ENCODE measurements at places on chromosomes 4 and X.
A peak's percentile ranks its signal among the peaks of the same experiment; 100 is the strongest.

DNA sequence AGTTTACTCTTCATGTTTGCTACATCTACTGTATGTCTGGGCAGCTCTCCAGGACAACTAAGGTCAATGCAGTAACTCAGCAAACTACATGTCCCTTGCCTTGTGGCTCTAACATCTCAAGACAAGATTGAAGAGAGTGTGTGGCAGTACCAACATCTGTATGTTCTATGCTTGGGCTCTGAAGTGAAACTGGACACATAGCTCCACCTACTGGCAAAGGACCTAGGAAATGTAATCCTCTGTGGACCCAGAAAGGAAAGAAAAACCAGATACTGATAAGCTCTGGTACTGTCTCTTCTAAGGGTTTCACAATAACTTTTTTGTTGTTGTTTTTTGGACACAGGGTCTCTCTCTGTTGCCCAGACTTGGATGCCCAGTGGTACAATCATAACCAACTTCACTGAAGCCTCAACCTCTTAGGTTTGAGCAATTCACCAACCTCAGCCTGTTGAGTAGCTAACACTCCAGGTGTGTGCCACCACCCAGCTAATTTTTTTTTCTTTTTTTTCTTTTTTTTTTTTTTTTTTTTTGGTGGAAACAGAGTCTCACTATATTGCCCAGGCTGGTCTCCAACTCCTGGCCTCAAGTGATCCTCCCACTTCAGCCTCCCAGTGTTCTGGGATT lies 64.1 kb downstream of the QDPR start:
- DNase-seq: peak; percentile 76

GRCh38 chr4:71841336-71841735 lies 57.5 kb upstream of the GC start:
- no peak for DNase-seq

DNA sequence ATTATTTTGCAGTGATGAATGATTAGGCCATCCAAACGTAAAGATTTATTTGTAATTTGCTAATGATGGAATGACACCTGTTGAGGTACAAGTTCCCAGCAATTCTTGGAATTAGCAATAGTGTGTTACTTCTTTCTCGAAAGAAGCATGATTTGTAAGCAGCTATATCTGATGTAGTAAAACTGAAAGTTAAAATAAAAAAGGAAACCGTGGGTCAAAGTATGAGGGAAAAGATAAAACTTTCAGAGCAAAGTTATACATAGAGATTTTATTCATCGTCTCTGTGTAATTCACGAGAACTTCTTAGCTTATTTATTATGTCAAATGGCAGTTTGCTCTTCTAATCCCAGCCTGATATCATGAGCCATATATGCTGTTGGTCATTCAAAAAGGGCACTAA lies 59.0 kb downstream of the NFKB1 start:
- no peak for DNase-seq

DNA sequence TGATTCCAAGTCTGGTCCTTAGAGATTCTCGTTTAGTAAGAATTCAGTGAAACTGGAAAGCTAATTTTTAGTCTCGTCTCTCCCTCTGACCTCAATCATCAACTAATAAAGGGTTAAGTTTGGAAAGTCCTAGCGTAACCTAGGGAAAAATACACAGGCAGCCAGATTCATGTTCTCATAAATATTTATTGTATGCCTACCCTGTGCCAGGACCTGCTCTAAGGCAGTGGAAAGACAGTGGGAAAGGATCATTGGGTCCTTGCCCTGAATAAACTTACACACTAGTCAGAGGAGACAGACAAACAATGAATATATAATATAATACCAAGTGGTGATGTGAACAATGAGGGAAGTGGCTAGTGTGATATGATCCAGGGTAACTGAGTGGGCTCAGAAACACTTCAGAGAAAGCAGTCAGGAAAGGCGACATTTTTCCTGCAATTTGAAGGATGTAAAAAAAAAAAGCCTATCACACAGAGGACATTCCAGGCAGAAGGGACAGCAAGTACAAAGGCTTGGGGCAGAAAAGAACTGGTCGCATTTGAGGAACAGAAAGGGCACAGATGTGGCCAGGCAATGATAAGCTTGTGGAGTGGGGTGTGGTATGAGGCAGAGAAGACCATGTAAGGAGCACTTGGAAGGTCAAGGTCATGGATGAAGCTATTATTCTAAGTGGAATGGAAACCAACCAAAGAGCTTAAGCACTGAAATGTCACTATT lies 128.8 kb downstream of the AMELX start:
- DNase-seq: no peak

GRCh38 chr4:73617256-73617655 lies 3.0 kb downstream of the RASSF6 start:
- DNase-seq: no peak

DNA sequence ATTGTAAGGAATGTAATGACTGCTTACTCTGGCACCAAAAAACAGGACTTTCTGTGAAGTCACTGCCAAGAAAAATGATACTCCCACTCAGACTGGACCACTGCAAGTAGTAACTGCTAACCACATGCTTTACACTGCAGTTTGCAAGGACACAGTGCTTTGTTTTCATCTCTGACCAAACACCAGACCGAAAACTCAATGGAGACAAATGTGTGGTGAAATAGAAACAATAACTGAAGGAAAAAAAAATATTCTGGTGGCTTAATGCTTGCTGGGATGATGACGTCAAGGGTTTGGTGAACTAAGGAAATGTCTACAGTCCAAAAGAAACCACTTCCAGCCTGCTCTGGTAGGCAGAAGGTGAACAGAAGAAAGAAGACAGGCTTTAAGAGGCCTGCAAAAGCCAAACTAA lies 13.2 kb downstream of the GPC4 start:
- no peak for DNase-seq

- DNase-seq: no peak
These were observed 106.0 kb upstream of the NOCT start for GRCh38 chr4:138909587-138909986.

DNA sequence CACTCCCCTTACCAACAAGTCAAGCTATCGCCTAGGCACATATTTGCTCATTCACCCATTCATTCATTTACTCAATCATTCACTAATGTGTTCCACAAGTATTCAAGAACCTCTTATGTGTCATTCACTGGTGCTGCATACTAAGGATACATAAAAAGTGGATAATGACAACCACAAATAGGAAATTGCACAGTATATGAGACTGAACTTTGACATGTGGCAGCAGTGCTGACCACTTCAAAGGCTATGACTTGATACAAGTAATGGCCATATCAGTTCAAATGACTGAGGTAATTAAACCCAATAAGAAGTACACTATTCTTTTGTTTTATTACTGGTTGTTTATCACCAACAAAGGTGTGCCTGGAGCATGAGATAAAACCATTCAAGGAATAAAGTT lies 282.5 kb downstream of the KLHL13 start:
- DNase-seq: no peak

DNA sequence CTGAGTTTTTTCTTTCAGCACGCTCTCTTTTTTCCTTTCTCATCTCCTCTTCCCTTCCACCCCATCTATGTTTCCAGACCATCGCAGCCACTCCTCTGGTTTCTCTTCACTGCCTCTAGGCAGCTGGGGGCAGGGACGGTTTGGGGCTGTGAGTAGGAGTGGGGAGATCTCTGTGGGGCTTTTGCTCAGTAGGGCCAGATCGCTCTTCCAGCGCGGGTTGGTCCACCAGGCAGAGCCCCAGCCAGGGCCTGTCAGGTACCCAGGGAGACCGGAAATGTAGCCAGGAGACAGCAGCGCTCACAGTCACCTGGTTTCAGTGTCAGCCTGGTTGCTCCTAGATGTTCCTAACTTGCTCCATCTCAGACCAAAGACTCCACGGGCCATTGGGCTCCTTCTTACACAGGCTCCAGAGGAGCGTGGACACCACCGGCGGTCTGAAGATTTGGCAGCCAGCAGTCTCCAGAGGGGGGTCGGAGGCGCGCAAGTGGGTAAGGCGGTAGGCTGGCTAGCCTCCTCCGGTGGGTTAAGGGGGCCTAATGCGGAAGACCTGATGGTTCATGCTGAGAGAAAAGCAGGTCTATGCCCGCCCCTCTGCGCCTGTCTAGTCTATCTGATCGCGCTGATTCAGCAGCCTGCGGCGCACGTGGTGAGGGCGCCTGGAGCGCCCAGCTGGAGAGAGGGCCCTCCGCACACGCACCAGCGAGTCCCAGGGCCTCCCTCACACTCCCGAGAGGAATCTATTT lies 1.8 kb downstream of the FGF5 start:
- no peak for DNase-seq

Data from suppressor macrophage (primary cell).